ENCODE measurements at places on chromosomes 3 and 15. TPM values are rescaled to one million over a fixed set of nuclear protein-coding genes. Genes with fewer than 3 reads are reported as not detected.

DNA sequence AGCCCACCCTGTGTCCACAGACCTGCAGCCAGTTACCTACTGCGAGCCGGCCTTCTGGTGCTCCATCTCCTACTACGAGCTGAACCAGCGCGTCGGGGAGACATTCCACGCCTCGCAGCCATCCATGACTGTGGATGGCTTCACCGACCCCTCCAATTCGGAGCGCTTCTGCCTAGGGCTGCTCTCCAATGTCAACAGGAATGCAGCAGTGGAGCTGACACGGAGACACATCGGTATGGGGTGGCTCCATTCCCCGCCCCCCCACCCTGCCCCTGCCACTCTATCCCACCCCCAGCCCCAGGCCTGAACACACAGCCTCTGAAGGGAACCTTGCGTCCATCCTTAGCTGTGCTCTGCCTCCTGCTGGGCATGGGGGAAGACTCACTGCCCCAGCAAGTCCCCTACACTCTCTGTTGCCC, 73.2 kb downstream of the AAGAB start:
- no peak for DNase-seq

DNA sequence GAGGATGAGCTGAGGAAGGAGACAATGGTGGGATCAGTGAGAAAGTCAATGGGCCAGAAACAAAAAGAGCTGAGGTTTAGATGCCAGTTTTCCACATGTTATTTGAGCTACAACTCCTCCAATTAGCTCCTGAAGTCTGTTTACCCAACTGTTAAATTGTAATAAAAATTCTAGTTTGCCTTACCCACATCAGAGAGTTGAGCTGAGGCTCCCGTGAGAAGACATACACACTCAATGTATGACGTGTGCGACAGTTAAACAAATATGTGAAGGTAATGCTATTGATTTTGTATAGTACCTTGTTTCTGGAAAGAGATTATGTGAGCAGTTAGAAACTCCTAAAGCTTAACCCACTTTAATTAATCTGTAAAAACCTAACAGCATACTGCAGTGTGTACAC, 318.1 kb upstream of the GRM7 start:
- no peak for DNase-seq

GRCh38 chr3:3618623-3619022, 180.6 kb upstream of the LRRN1 start:
- no peak for DNase-seq

- DNase-seq: no peak
Measured at GRCh38 chr3:50567386-50568167, at the start of gene C3orf18. C3orf18 (minus strand) TSS chr3:50567747; CDS start chr3:50565699, 2,048 bp downstream.

DNA sequence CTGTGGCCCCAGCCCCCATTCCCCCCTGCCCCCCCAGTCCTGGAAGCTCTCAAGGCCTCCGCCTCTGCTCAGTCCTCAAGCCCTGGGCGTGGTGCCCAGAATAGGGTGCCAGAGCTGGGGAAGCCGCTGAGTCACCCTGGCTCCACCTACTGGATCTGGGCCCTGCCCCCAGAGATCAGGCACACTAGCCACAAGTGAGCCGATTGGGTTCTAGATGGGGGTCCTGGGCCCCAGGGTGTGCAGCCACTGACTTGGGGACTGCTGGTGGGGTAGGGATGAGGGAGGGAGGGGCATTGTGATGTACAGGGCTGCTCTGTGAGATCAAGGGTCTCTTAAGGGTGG, 5.7 kb downstream of the EIF4G1 start:
- DNase-seq: peak; percentile 98

DNA sequence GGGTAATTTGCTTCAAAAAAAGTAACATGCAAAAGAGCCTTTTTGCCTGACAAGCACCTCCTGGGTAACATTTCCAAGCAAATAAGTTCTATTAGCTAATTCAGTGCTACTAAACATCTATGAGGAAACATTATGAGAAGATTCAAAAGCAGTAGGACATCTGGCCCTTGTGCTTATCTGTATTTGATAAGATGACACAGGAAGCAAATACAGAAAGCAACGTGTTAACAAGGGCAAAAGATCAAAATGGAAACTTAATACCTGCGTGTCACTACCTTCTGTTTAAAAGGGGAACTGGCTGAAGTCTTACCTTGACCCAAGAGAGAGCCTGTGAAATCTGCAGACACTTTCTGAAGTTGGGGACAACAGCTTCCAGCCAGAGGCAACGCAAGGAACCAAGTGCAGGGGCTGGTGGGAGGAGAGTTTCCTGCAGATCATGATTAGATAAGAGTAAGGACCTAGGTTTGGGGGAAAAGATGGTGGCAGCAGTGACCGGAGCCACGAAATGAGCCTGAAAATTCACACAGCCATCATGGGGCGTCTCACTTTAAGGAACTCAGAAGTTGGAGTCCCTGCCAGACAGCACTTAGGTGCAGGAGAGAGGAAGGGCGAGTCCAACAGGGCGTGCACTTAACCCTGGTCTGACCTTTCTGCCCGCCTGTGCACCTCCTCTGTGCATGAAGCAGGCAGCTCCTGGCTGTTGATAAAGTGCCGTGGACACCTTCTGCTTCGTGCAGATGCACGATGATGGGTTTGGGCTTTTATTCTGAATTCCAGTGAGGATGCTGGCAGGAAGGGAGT, 153.6 kb upstream of the BHLHE40 start:
- no peak for DNase-seq

DNA sequence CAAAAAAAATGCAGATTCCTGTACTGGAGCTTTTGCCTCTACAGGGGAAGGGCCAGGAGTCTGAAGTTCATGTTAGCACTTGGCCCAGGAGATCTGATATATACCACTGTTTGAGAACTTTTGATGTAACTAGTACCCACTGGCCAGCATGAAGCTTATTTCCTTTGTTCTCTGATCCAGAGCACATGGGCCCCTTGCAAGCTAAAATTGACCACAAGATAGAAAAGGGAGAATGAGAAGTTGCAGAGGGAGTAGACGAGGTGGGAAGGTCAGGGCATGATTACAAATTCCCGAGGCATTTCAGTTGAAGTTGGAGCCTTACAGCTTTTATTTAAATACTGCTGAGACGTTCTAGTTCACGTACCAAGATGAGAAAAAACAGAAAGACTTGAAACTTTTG, 28.2 kb downstream of the TGM4 start:
- DNase-seq: no peak

- DNase-seq: no peak
Measured at GRCh38 chr3:11655196-11655928, 11.6 kb upstream of the VGLL4 start.

DNA sequence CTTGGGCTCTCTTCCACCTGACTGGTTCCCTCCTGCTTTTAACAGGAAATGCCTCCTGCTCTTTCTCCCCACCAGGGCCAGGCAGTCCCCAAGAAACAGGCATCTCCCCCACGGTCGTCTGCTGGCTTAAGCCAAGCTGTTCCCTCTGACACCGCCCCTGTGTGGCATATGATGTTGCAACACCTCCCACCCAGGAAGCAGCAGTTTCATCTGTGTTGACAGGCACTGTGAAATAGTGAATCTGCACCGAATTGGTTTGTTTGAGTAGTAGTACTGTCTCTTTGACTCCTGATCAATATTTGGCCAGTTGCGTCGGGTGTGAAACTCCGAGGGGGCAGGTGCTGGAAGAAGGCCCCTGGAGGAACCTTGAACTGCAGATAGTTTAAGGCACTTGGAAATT, 188.8 kb downstream of the FEZF2 start:
- DNase-seq: no peak

GRCh38 chr3:11565072-11565471, 78.6 kb downstream of the VGLL4 start:
- DNase-seq: no peak

- no peak for DNase-seq
Measured at GRCh38 chr3:151537726-151538125, 76.9 kb upstream of the IGSF10 start.

DNA sequence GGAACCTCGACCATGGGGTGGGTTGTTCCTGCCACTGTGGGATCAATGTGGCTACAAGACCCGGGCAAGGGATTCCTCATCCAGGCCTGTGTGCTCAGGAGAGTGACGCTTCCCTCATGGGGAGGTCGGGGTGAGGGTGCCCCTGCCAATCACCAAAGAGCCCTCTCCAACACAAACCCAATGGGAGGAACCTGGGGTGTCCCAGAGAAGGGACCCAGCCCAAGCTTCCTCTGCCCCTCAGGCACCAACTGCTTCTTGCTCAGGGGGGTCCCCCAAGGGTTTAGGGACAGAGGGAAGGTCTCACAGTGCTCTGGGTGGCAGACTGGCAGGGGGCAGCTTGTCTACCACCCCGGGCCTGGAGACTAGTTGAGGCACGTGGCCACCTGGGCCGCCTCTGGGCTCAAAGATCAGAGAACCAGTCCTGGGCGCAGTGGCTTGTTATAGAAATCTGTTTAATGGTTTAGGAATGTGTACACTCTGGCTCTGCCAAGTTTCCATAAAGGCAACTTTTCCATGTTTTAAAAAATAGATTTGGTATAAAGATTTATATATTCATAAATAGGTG, 26.6 kb downstream of the GP9 start:
- DNase-seq: no peak

DNA sequence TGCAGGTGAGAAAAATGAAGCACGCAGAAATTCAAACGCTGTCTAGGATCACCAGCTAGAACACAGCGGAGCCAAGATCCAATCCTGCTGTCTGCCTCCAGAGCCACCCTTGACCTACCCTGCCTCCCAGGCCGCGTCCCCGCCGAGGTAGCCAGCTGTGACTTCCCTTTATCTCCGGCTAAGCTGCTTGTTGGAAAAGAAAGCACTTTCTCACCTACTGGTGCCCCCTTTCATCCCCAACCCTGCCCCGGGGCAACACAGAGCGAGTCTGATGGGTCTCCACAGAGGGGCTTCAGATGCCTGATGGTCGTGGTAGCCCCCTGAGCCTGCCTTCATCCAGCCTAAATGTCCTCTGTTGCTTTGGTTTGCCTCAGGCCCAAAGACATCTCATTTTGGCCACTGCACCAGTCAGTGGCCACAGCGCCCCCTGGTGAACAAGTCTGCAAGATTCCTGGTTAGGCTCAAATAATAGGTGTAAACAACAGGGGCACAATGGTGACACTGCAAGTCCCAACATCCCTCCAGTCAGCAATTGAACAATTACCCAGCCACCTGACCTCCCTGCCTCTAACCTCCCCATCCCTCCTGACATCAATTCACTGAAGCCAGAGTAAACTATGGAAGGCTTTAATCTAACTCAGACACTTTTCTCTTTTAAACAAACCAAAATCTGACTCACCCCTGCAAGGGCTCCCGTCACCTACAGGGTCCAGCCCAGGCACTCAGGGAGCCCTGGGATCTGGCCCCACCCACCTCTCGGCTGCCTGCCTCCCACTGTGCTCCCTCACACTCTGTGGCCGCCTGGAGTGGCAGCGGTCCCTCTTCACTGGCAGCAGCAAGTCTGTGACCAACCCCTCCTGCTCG, 27.3 kb upstream of the BCL2L10 start:
- DNase-seq: no peak

DNA sequence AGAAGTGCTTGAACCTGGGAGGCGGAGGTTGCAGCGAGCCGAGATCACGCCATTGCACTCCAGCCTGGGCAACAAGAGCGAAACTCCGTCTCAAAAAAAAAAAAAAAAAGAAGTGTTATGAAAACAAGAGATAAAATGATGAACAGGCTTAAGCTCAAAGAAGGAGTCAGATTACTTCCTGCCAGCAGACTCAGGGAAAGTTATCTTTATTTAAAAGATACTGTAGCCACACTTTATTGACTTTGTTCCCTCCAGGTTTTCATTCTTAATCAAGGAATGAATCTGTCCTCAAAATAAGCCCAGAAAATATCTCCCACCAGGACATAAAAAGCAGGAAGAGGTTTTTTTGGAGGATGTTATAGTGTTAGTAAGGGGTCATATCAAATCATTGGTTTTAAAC, 176.5 kb upstream of the KCNMB2 start:
- DNase-seq: no peak

- DNase-seq: no peak
Measured at GRCh38 chr15:67097930-67098740, 32.7 kb downstream of the SMAD3 start.

DNA sequence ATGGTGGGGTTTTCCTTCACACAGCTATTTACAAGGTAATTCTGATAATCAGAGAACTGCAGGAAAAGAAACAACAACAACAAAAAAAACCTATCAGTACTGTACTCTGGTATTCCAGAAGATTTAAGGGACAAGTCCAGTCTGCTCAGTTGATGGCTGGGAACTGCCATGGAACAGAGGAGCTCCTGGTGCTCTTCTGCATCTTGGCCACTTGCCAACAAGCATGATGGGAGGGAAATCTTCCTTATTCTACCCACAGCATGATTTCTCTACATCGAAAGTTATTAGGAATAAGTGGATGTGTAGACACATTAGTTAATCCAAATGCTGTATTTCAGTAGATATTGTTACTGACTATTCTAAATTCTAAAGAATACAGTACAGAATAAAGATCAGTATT, 51.7 kb downstream of the RASGRP1 start:
- DNase-seq: no peak

DNA sequence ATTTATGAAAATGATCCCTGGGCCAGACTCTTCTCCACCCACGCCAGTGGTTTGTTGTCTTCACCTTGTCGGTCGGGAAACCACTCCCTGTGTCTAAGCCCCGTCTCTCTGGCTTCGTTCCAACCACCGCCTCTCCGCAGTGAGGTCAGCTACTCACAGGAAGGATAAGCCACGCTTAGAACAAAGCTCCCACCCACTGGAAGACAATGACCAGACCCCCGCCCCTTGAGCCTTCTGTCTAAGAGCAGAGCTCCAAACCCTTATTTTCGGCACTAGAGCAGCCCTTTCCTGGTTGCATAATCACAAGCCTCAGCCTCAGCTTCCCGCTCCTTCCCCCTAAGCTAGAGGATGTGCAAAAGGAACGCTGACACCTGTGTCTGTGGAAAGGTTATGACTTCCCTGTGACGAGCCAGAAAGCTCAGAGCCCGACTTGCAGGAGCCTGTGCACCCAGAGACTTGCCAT, 114.9 kb upstream of the MEF2A start:
- peak; percentile 82 for DNase-seq

- peak; percentile 81 for DNase-seq
Measured at GRCh38 chr3:52481819-52482521, 13.2 kb upstream of the STAB1 start.

- no peak for DNase-seq
Measured at GRCh38 chr3:178159691-178160220, 376.5 kb upstream of the KCNMB2 start.

DOCK3 gene
- total RNA-seq: 0.17 TPM

ANKRD63 gene
- not detected for total RNA-seq

DYNLT2B gene
- total RNA-seq: 19.5 TPM

PLSCR5 gene
- not detected for total RNA-seq

LTK gene
- 1.0 TPM for total RNA-seq

GUCA1C gene
- total RNA-seq: not detected

CKMT1A gene
- total RNA-seq: not detected

IL16 gene
- 2.0 TPM for total RNA-seq
